AG10803 (cell line): ENCODE measurements at places on chromosomes 5 and 9.

DNA sequence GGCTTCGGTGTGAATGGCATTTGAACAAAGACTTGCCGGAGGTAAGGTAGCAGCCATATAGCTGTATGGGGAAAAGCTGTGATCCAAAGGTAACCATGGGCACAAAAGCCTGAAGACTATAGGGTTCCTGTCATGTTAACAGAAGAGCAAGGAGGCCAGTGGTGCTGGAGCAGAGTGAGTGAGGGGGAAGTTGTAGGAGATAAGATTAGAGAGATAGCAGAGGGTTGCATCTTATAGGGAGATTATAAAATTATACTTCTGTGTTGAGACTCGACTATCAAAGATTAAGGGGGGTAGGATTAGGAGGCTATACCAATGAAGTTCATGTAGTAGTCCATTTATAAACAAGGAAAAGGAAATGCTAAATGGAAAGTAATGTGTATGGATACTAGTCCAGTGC is 3.3 kb downstream of the NCBP1 start:
- no peak for DNase-seq

DNA sequence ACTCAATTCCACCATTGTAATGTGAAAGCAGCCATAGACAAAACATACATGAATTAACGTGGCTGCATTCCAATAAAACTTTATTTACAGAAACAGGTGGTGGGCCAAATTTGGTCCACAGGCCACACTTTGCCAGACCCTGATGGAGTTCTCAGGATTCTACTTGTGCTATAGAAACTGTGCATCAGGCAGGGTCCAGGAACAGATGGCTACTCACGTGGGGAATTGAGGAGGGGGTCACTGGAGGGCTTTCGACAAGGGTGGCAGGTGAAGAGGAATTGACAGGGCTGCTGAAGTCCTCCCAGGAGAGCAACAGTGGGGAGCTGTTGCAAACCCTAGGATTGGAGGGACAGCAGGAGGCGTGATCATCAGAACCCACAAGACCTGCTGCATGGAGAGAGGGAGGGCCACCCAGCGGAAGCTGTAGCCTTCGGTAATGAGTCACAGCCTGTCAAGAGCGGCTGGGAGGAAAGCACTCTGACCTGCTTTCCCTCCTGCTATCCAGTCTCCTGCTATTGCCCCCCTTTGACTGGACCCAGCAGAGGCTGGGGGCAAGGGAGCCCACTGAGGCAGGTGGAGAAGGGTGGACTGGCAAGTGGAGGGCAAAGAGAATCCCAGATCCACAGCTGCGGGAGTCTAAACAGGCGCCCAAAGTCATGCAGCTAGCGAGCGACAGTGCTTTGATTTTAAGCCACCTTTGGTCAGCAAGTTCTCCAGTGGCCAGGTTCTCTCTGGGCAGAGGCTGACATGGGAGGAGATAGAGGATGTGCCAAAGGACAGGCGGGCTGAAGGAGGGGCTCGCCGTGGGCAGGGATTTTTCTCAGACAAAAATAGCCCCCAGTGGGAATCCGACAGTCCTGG is 138.3 kb upstream of the SMIM23 start:
- peak; percentile 25 for DNase-seq

DNA sequence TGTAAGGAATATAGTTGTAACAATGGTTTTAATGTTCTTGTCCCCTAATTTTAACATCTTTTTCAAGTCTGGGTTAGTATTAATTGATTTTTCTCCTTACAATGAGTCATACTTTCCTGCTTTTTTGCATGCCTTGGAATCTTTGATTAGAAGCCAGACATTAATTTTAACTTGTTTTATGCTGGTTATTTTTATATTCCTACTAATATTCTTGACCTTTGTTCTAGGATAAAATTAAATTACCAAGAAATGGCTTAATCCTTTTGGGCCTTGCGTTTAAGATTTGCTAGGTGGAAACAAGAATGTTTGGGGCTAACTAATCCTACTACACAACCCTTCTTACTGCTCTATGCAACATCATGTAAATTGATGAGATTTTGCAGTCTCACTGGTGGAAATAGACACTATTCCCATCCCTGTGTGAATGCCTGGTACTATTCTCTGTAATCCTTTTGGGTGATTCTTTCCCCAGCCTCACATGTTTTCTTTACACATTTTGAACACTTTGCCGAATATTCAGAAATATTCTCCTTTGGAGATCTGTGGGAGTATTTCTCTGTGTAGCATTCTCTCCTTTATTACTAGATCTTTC is 47.2 kb downstream of the ZCCHC7 start:
- DNase-seq = no peak

DNA sequence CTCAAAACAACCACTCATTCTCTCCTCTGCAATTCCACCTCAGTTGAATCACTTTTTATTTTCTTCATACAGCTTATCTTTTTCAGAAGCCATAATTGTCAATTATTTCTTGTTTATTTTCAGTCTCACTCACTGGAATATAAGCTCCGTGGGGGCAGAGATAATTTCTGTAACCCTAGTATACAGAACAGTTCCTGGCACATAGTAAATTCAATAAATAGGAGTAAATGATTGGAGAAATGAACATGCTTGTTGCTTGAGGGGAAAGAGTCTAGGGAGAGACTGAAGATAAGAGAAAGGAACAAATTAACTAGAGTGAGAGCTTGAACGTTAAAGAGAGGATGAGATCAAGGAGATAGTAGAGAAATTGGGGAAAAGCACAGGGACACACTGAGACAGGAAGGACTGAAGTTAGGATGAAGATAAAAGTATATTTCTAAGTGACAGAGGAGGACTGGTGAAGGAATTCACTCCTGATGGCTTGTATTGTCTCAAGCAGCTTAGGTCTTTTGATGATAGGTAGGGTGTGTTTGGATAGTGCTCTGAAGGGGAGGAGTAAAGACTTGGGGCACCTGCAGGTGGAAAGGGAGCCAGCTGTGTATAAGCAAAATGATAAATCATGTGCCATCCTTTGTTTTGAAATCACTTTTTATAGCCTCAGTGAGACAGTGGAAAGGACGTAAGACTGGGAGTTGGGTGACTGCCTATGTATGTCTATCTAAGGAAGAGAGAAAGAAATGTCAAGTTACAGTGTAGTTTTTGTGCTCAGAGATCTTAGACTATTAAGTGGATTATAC is 2.2 kb downstream of the NAA35 start:
- no peak for DNase-seq

- no peak for DNase-seq
Observed at GRCh38 chr5:152404494-152404893, 585 bp downstream of the NMUR2 start.

GRCh38 chr5:170757182-170757601 is 26.3 kb upstream of the GABRP start:
- peak; percentile 48 for DNase-seq

DNA sequence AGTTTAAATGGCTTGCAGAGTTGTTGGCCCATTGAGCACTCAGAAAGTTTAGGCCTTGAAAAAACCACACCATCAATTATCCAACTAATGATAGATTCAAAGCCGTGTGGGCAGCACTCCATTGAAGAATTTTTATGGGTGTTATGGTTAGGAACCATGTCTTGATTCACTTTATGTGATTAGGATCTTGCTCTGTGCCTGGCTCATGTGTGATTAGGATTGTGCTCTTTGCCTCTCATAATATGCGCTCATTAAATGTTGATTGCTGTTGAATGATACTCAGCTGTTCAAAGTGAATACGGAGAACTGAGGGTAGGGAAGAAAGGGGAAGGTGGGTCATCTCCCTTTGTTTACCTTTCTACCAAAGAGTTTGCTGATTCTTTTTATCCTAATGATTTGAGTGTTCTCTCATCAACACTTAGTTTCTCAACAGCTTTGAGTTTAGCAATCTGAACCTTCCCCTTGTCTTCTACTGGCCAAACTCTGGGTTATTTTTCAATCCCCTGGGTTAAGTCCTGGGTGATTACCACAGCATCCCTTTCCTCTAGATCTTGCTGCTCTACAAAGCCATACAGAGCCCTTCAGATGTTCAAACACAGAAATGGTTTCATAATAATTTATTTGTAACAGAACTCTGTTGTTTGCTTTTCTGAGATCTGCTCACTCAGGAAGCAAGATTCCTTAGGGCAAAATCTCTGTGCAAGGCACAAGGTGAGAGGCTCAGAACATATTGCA is 668.8 kb upstream of the RGMB start:
- no peak for DNase-seq

- peak; percentile 93 for DNase-seq
Observed at GRCh38 chr5:141618804-141619554, at the start of gene DIAPH1. TSS of gene DIAPH1 (minus strand) at chr5:141619000. CDS start at chr5:141618914, 86 bp downstream.

- DNase-seq = peak; percentile 41
Observed at GRCh38 chr9:38062498-38063362, 6.3 kb downstream of the SHB start.
